Psoas muscle (tissue), 8 donors: ENCODE measurements at places on chromosomes 12 and 14.
A peak's percentile ranks its signal among the peaks of the same experiment; 100 is the strongest.

- H3K4me1 ChIP-seq: peaks cover 56% of the 10 kb centered on the region
- no peak for DNase-seq
- H3K4me3 ChIP-seq: no peak overlapping the region
- H3K27me3 ChIP-seq: no peaks in the 10 kb centered on the region
- no peak overlapping the region for H3K27ac ChIP-seq
Measured at GRCh38 chr12:116040402-116040801, 237.1 kb downstream of the MED13L start.

DNA sequence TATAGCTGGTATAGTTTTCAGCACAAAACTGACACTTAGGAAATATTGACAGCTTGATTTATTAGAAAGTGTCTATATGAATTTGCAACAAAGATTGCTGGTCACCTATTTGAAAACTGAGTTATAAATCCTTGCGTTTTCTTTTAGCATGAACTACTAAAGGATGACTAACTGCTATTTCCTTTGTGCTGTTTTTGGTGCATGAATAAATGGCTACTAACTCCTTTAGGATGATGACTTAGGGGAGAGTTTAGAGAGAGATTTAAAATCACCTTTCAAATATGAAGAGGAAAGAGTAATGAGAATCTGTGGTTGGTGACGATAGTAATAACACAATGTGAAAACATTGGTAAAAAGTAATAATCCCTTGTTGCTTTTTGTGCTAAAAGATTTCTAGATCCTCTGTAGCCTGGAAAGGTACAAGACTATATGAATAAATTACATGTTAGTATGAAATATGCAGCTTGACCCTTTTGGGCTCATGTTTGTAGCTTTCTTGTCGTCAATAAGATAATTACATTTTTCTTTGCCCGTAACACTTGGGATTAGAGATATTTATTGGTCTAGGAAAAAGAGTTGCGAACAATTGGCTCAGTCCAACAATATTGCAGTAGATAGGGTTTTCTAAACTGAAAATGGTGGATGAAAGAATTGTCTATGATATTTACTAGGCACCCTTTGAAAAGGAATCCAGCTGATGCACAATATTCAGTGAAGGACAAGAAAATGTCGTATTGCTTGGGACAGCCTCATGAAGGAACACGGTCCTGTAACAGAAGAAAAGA is 453.0 kb downstream of the ADAMTS20 start:
- no peak overlapping the region for H3K27ac ChIP-seq
- no peaks in the 10 kb centered on the region for H3K4me1 ChIP-seq
- H3K4me3 ChIP-seq: no peak overlapping the region
- H3K36me3 ChIP-seq: no peaks in the 10 kb centered on the region

DNA sequence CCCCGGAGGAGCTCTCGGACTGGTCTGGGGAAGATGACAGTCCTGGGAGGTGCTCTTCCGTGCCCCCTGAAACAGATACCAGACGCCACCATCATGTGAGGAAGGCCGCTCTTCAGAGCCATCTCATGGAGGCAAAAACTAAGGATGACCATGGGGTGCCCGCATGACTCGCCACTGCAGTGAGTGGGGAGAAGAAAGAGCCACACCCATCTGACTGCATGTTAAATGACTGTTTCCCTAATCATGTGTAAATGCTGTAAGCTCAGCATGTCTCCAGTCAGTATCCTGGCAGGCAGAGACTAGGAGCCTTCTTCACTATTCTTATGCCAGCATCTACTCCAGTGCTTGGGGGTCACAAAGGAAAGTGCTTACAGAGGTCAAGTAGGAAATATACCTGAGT is 4.0 kb downstream of the STON2 start:
- peaks cover 55% of the 10 kb centered on the region for H3K36me3 ChIP-seq
- DNase-seq: no peak
- no peak overlapping the region for H3K27ac ChIP-seq
- H3K4me1 ChIP-seq: peaks cover 22% of the 10 kb centered on the region

- H3K27me3 ChIP-seq: no peaks in the 10 kb centered on the region
- no peaks in the 10 kb centered on the region for H3K36me3 ChIP-seq
- DNase-seq: no peak
- peaks cover 5% of the 10 kb centered on the region for H3K4me1 ChIP-seq
- no peak overlapping the region for H3K4me3 ChIP-seq
Measured at GRCh38 chr12:93273834-93274564, 103.7 kb upstream of the NUDT4 start.

DNA sequence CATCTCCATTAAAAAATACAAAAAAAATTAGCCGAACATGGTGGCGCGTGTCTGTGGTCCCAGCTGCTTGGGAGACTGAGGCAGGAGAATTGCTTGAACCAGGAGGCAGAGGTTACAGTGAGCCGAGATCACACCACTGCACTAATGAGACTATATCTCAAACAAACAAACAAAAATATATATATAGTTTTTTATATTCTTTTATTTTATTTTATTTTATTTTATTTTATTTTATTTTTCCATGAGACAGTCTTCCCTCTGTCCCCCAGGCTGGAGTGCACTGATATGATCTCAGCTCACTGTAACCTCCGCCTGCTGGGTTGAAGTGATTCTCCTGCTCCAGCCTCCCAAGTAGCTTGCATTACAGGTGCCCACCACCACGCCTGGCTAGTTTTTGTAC is 79.5 kb downstream of the IRF2BPL start:
- H3K4me3 ChIP-seq: no peak overlapping the region
- no peaks in the 10 kb centered on the region for H3K36me3 ChIP-seq
- no peak for DNase-seq
- peaks cover 50% of the 10 kb centered on the region for H3K4me1 ChIP-seq
- H3K27ac ChIP-seq: no peak overlapping the region

DNA sequence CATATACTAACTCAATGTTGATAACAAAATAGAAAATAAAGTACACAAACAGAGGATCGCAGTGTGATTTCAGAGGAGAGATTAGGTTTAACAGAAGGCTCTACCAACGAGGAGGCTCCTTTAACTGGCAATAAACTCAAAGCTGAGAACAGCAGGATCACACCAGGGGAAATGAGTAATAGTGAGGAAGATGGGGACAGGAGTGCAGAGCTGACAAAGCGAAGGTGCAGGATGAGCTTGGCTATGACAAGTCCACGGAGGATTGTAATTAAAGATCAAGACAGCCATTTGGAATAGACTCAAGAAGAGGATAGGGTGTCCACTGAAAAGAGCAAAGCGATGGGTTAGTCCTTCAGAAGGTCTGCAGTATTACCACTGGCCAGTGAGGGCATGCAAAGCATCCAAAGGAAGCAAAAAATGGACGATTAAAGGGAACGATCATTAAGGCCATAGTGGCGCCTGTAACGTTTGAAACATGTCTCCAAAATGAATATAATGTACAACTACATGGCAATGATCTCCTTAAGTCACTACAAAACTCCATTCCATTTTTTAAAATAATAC is 85.3 kb downstream of the GRIN2B start:
- no peaks in the 10 kb centered on the region for H3K4me1 ChIP-seq
- H3K27me3 ChIP-seq: no peaks in the 10 kb centered on the region

DNA sequence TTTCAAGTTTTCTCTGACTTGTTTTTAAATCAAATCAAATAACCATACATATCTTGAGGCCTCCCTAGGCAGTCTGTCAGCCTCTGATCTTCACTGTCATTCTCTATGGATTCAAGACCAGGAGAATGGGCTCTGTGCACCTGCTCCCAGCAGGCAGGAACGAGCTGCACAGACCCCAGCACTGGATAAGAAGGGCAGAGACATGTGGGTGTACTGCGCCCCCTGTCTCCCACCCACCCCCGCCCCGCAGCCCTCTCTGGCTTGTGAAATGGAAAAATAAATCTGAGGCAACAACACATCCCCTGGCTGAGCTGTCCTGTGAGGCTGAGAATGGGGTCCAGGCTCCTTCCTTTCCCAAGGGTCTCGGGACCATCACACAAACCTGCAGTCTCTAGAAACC is 26.3 kb downstream of the CLMN start:
- H3K27ac ChIP-seq: peak overlapping the region; percentile 23
- H3K4me3 ChIP-seq: no peak overlapping the region
- no peak for DNase-seq
- no peaks in the 10 kb centered on the region for H3K36me3 ChIP-seq
- no peaks in the 10 kb centered on the region for H3K27me3 ChIP-seq
- H3K4me1 ChIP-seq: peaks cover 23% of the 10 kb centered on the region

- no peak overlapping the region for H3K27ac ChIP-seq
- no peaks in the 10 kb centered on the region for H3K27me3 ChIP-seq
- H3K4me1 ChIP-seq: no peaks in the 10 kb centered on the region
- H3K36me3 ChIP-seq: peaks cover 87% of the 10 kb centered on the region
Measured at GRCh38 chr14:51248016-51248987, 8.3 kb downstream of the TMX1 start.

- H3K27ac ChIP-seq: no peak overlapping the region
- no peaks in the 10 kb centered on the region for H3K4me1 ChIP-seq
- no peak overlapping the region for H3K4me3 ChIP-seq
- no peaks in the 10 kb centered on the region for H3K36me3 ChIP-seq
- no peak for DNase-seq
Measured at GRCh38 chr12:28611115-28611435, 420.8 kb downstream of the CCDC91 start.

DNA sequence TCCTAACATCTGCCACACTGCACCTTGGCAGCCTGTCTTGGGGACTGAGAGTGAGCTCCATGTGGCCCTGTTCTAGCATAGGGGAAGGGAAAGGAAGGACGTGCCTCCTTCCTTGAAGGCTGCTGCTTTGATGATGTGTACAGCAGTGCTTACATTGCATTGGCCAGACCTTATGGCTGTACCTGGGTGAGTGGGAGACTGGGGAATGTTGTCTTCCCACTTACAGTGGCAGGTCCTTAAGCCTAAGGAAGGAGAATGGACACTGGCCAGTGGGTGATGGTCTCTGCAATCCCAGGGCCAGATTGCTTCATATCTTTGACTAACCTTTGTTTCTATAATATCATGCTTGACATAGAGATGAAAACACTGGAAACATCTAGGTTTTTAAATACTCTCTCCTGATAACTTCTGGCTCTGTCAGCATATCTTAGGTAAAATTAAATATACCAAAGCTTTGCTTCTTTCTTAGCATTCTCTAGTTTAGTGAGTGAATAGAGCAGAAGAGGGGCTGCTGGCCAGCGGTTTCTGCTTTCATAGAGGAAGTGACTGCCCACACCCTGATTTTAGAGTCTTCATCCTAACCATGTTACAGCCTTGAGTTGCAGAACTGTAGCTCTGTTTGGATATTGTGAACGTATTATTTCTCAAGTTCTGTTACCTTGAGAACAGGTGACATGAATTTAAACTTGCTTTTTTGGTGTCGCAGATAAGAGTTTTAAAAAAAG is 27.2 kb downstream of the KLC1 start:
- H3K4me3 ChIP-seq: no peak overlapping the region
- peaks cover 6% of the 10 kb centered on the region for H3K36me3 ChIP-seq
- H3K4me1 ChIP-seq: peaks cover 35% of the 10 kb centered on the region
- H3K27me3 ChIP-seq: no peaks in the 10 kb centered on the region
